ENCODE measurements at places on chromosomes 1 and 21. TPM values are rescaled to one million over a fixed set of nuclear protein-coding genes. Genes with fewer than 3 reads are reported as not detected.

DNA sequence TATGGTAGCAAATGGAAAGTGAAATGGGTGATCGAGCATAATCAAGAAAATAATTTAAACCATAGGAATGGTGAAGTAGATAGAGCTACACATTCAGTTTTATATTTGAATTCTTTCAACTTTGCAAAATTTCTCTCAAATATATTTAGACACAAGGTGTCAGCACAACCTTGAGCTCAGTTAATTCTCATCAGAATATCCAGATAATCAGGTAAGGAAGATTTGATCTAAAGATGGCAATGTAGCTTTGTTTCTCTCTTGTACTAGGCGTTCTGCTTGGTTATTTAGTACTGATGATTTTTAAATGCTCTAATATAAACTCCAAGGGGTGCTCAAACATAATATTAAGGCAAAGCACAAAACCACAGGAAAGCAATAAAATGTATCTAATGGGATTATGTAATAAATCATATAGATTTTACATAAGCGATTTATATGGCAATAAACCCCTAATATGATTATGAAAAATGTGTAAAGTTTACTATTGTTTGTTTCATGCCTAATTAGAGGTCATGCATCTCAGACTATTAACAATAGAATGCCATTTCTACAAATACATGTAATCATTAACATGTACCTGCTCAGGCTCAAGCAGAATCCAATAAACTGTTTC is 32.4 kb upstream of the SERTAD4 start:
- peak; percentile 23 for DNase-seq
- no peaks in the 10 kb centered on the region for H3K27me3 ChIP-seq
- no peak overlapping the region for H3K27ac ChIP-seq
- no peaks in the 10 kb centered on the region for H3K36me3 ChIP-seq
- H3K4me1 ChIP-seq = peaks cover 6% of the 10 kb centered on the region
- H3K4me3 ChIP-seq = no peak overlapping the region

DNA sequence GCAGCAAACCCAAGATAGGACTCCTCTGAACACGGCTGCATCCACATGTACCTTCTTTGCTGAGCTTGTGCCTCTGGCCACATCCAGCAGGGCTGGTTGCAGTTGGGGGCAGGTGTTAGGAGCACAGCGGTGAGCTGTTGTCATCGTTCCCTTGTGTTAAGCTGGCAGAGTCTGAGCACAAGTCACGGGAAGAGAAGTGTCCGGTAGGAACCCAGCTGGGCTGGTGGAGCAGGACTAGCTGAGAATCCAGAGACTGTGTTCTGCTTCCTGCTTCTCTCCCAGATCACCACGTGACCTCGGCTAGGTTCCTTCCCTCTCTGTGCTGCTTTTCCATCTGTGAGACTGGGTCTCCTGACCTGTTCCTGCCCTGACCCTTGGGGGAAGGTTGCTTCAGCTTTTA is 105.1 kb downstream of the PCBP3 start:
- no peak overlapping the region for H3K27ac ChIP-seq
- DNase-seq = no peak
- no peak overlapping the region for H3K4me3 ChIP-seq
- H3K27me3 ChIP-seq = no peaks in the 10 kb centered on the region
- H3K4me1 ChIP-seq = peaks cover 14% of the 10 kb centered on the region
- H3K36me3 ChIP-seq = no peaks in the 10 kb centered on the region

Gene S100A7
- not detected for total RNA-seq

DNA sequence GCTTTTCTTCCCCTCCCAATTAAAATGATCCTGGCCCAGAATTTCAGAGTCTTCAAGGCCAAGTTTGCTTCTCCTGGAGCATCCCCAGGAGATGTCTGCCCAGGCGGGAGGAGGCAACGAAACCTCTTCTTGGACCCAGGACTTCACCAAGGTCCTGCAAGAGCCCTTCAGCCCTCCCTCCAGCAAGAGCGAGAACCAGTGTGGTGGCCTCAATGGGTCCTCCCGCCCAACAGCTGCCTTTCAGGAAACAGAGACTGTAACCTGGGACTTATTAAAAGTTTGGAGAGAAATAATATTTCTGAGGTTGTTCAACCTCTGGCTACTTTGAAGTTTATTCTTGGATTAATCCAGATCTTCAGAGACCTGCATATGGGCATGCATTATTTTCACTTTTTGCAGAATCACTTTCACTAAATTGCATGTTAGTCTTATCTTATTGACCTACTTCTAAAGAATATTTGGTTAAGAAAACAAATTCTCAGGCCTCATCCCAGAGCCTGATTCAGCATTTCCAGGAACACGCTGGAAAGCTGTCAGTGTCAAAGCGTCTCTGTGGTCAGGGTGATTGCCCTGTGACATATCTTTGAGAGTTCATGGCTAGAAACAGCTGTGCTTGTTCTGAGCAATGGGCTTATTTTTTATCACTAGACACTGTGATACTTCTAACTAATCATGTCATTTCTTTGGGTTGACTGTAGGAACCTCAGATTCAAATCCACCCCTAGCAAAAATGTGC is 66.0 kb upstream of the CLDN14 start:
- no peak for DNase-seq
- no peaks in the 10 kb centered on the region for H3K4me1 ChIP-seq
- H3K27ac ChIP-seq = no peak overlapping the region
- no peak overlapping the region for H3K4me3 ChIP-seq

DNA sequence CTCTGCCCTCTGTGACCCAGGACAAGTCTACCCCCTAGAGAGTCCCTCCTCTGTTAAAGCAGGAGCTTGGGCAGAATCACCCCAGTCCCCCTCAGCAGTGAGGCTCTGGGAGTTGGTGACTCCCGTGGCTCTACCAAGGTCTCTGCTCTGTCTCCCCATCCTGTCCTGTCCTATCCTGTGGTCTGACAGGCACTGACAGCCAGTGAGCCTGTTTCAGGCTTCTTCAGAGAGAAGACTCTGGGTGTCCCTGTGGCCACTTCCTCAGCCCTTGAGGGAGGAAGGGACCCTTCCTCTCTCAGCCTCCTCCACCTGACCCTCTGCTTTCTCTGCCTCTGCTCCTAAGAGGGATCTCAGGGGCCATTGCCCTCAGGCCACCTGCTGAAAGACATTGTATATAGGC is 148.7 kb downstream of the FCRL5 start:
- no peak for DNase-seq
- no peaks in the 10 kb centered on the region for H3K4me1 ChIP-seq
- peaks cover 52% of the 10 kb centered on the region for H3K27me3 ChIP-seq
- H3K4me3 ChIP-seq = no peak overlapping the region
- H3K36me3 ChIP-seq = no peaks in the 10 kb centered on the region

Gene FCAMR
- total RNA-seq = not detected

GRCh38 chr21:16418642-16419041 is 688.9 kb downstream of the USP25 start:
- no peaks in the 10 kb centered on the region for H3K4me1 ChIP-seq
- no peak overlapping the region for H3K4me3 ChIP-seq
- peaks cover 26% of the 10 kb centered on the region for H3K27me3 ChIP-seq
- H3K27ac ChIP-seq = no peak overlapping the region
- DNase-seq = no peak

GRCh38 chr1:202023001-202023433 is 12.6 kb downstream of the ELF3 start:
- H3K4me3 ChIP-seq = no peak overlapping the region
- H3K27me3 ChIP-seq = no peaks in the 10 kb centered on the region
- H3K27ac ChIP-seq = peak overlapping the region; percentile 99
- no peaks in the 10 kb centered on the region for H3K36me3 ChIP-seq
- peaks cover 42% of the 10 kb centered on the region for H3K4me1 ChIP-seq
- peak; percentile 93 for DNase-seq

GRCh38 chr1:24491577-24492360 is 10.9 kb upstream of the RCAN3 start:
- no peaks in the 10 kb centered on the region for H3K36me3 ChIP-seq
- H3K27ac ChIP-seq = no peak overlapping the region
- DNase-seq = no peak
- H3K27me3 ChIP-seq = no peaks in the 10 kb centered on the region
- no peaks in the 10 kb centered on the region for H3K4me1 ChIP-seq

GRCh38 chr1:44678626-44679025 is 4.1 kb downstream of the ARMH1 start:
- H3K27ac ChIP-seq = no peak overlapping the region
- no peak overlapping the region for H3K4me3 ChIP-seq
- H3K27me3 ChIP-seq = no peaks in the 10 kb centered on the region
- DNase-seq = no peak

GRCh38 chr1:113784104-113784779 is 25.0 kb upstream of the PHTF1 start:
- no peaks in the 10 kb centered on the region for H3K27me3 ChIP-seq
- no peak for DNase-seq
- H3K27ac ChIP-seq = no peak overlapping the region
- no peaks in the 10 kb centered on the region for H3K36me3 ChIP-seq

Gene TSPEAR
- total RNA-seq = 3.2 TPM
